Activated CD4-positive, alpha-beta memory T cell treated with anti-CD3 and anti-CD28 coated beads, Interleukin-2, amount 10 ng/mL, durations not matched to agents 7 days and 5 days (primary cell): ENCODE measurements at places on chromosomes 16 and 17.
A peak's percentile ranks its signal among the peaks of the same experiment; 100 is the strongest.

DNA sequence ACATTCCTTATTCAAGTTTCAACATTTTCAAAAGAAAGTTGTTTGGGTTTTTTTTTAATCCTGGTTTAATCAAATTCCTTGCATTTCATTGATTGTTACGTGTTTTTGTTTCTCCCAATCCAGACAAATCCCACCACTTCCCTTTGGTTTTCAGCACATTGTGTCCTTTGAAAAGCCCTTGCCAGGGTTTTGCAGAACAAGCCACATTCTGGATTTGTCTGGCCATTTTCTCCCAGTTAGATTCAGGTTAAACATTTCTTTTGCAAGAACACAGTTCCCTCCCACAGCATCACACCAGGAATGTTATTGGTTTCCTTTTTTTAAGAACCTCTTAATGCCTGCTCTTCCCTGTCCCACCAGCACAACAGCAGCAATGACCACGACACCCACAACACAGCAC, 278.0 kb upstream of the SALL1 start:
- no peak for DNase-seq

- DNase-seq: no peak
Observed at GRCh38 chr17:19407601-19408345, 3.3 kb upstream of the RNF112 start.

DNA sequence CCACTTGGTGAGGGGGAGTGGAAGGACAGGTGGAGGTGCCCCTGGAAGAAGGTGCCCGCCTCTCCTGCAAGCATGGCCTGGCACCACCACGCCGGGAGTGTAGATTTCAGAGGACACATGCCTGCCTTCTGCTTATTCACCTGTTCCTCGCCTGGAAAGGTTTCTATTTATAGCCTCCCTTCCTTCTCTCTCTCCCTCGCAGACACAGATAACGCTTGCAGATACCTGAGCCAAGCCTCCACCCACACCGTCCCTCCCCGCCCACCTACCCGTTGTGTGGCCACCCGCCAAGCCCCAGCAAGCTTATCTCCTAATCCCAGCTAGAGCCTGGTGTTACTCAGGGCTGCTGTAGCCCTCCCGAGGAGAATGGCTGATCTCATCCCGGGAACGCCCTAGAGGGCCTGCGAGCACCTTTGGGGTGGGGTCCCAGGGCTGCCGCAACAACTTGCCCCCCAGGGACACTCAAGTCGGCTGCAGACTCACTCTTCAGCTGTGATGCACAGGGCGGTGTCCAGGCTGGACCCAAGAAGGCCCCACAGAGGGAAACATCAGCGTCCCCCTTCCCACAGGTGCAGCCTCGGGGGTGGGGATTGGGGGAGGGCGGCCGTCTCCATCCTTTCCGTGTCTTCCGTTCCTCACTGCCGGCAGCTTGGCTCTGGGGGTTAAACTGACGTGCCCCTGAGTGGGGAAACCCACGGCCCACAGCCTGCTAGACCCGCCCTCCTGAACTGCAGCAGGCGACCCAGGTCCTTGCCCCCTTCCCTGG, 1.9 kb upstream of the SNAI3 start:
- DNase-seq: no peak

- DNase-seq: no peak
Observed at GRCh38 chr17:309361-309888, 43.2 kb downstream of the RPH3AL start.

GRCh38 chr17:8887834-8888703, 20.6 kb upstream of the PIK3R6 start:
- DNase-seq: no peak

- no peak for DNase-seq
Observed at GRCh38 chr16:66135421-66135831, 231.1 kb upstream of the CDH5 start.

GRCh38 chr17:260944-261343, 79.5 kb upstream of the DOC2B start:
- DNase-seq: no peak

GRCh38 chr17:45186801-45187354, 25.2 kb downstream of the HEXIM2 start:
- DNase-seq: no peak

DNA sequence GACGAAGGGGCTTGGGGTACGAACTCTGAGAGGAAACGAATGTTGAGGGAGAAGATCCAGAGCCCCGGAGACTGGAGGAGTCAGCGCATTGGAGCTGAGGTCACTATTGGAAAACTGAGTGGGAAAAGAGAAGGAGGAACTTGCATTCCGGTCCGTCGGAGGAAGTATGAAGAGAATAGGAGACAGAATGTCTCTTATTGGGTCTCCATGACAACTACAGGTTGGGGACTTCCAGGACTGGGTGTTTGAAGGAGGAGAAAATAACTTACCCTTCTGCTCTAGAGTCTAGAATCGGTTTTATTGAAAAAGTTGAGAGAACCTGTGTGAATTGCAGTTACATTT, 537 bp downstream of the GOSR1 start:
- DNase-seq: no peak

DNA sequence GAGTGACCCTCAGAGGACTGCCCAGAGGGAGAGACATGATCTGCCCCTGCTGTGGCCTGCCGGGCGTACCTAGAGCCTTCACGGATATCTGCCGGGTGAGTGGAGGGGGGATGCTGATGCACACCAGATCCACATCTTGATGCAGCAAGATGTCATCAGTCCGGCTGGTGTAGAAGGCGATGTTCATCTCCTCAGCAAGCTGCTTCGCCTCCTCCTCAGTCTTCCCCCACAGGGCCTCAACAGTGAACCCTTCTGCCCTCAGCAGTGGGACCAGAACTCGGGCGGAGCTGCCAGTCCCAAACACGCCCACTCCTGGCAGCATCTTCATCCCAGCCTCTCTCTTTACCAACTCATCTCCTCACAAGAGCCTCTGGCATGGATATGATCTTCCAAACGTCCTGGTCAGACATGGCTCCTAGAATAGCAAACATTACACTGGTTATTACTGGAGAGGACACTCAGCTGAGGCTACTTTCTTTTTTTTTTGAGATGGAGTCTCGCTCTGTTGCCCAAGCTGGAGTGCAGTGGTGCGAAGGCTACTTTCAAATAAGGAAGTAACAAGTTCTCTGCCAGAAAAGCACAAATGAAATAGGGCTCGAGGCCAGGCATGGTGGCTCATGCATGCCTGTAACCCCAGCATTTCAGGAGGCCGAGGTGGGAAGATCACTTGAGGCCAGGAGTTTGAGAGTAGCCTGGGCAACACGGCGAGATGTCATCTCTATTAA, 18.9 kb downstream of the C16orf86 start:
- no peak for DNase-seq

DNA sequence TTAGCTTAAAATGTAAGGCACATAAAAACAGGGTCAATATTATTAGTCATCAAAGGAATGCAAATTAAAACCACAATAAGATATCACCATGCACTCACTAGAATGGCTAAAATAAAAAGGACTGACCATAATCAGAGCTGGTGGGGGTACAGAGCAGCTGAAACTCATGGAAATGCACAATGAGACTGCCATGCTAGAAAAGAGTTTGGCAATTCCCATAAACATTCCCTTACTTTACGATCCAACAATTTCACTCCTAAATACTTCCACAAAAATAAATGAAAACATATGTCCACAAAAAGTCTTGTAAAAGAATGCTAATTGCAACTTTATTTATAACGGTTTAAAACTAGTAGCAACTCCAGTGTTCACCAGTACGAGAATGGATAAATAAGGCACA, 36.1 kb upstream of the ERCC4 start:
- no peak for DNase-seq

GRCh38 chr17:81068411-81069134, 33.6 kb downstream of the BAIAP2 start:
- DNase-seq: no peak

DNA sequence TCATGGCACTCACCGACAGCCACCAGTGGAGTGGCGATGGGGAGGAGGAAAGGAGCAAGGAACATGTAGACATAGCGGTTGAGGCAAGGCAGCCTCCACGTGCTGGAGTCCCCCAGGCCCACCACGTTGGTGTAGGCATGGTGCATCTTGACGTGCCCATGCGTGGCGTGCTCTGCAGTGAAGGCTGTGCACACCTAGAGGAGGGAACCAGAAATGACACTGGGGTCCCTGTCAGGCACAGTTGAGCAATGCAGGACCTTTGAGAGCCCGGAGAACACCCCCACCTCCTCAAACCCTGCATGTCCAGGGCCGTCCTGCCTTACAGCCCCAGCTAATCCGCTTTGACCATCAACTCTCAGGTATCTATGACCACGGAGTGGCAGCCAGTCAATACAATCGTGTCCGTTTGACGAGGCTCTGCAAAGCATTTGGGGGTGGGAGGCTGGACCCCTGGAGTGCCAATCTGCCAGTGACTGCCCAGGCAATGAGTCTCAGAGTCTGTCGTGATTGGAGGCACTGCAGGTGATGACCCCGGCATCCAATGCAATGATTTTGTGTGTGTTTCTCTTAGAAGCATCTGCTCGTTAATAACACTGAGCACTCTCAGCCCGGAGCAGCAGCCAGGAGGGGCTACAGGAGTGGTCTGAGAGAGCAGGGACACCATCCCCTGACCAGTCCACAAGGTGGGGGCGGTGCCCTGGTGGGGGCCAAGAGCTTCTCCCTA, 9.9 kb upstream of the FDXR start:
- no peak for DNase-seq

- DNase-seq: no peak
Observed at GRCh38 chr16:2856061-2856670, 1.8 kb downstream of the PRSS22 start.

DNA sequence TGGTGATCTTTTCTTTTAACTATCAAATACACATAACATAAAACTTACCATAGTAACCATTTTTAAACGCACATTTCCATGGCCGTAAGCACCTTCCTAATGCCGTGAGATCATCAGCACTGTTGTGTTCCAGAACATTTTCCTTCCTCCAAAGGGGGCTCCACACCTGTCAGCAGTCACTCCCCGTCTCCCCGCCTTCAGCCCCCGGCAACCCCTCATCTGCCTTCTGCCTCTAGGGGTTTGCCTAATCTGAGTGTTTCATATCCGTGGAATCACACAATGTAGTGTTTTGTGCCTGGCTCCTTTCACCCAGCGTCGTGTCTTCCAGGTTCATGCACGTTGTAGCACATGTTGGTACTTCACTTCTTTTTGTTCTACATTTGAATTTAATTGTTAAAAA, 350.1 kb upstream of the TNRC6C start:
- DNase-seq: no peak

GRCh38 chr16:51225878-51226277, 74.8 kb upstream of the SALL1 start:
- no peak for DNase-seq

DNA sequence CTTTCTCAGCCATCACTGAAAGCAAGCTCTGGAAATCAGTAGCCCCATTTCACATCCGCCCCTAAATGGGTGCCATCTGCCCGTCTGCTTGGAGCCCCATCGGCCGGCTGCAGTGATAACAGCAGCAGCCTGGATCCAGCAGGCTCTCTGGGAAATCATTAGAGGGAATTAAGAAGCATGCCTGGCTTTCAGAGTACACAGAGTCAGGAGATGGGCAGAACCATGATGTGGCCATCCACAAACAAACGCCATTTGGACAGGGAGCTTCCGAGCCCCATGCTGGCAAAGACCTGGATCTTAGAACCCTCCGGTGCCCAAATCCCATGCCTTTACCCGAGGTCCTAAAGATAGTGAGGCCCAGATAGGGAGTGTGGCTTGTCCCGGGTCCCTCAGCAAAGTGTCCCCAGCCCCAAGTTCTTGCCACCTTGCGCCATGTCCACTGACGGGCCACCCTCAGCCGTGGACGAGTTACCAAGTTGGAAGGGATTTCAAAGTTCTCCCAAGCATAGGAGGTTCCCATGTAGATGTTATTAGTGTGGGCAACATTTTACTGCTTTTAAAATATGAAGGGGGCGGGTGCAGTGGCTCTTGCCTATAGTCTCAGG, 1.0 kb upstream of the LITAF start:
- DNase-seq: no peak

- DNase-seq: peak; percentile 68
Observed at GRCh38 chr16:11254913-11255736, 879 bp downstream of the SOCS1 start.

DNA sequence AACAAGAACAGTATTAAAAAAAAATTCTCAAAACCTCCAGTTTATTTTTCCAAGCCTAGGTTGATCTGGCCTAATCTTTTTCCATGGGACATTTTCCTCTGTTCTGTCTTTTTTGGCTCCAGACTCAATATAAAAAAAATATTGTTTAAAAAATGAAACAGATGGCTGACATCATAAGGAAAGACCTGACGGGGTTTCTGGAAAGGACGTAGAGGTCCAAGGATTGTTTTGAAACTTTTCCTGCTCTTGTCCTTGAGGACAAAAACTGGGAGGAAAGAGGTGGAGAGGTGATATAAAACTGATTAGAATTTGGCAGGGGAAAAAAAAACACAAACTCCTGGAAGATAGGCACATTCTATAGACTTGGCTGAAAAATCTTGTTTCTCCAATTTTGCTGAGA, 211.4 kb upstream of the CDH11 start:
- DNase-seq: no peak

DNA sequence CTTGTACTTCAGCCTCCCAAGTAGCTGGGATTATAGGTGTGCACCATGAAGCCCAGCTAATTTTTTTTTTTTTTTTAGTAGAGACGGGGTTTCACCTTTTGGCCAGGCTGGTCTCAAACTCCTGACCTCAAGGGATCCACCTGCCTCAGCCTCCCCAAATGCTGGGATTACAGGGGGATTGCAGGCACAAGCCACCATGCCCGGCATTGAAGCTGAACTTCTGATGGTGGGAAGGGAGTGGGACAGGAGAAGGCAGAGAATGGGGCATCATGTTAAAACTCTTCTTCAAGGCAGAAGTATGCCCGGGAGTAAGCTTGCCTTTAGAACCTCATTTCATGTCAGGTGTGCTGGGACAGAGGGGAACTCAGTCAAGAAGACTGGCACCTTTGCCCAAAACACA, 48.6 kb upstream of the ZFHX3 start:
- DNase-seq: no peak

DNA sequence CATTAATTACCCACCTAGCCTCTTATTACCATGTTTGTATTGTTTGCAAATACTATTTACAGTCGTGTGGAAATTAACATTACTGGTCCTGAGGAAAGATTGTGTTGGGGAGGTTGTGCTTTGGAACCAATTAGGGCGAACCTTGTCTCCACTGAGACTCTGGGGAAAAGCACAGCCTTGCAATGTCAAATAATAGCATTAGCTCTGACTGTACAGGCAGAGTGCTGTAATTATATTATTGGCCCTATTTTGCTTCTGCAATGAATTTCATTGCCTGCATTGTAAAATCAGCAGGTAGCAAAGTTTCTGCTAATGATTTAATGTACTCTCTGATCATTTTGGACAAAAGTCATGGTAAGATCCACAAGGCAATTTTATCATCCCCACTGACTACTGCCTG, 97.0 kb downstream of the WWOX start:
- no peak for DNase-seq

DNA sequence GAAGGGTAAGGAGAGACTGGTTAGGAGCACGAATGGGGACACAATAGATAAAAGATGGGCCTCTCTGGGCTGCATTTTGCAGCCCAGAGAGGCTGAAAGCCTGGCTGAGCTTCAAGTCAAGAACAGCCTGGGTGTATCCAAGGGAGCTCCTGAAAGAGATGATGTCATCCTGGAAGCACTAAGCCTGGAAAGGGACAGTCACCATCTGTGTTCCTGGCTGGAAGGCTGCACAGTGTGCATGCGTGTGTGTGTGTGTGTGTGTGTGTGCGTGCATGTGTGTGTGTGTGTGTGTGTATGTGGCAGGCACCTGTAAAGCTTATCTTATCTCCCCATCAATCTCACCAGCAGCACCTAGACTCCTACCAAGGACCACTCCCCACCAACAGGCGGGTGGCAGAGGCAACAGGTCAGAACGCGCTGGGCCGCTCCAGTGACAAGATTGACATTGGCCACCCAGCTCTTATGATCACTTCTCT, 44.1 kb downstream of the COG7 start:
- no peak for DNase-seq
